ENCODE measurements at places on chromosomes 3 and 15. TPM values are rescaled to one million over a fixed set of nuclear protein-coding genes. Genes with fewer than 3 reads are reported as not detected.
A peak's percentile ranks its signal among the peaks of the same experiment; 100 is the strongest.

- DNase-seq = no peak
These were observed 28.6 kb downstream of the MAGEF1 start for GRCh38 chr3:184683234-184683633.

DNA sequence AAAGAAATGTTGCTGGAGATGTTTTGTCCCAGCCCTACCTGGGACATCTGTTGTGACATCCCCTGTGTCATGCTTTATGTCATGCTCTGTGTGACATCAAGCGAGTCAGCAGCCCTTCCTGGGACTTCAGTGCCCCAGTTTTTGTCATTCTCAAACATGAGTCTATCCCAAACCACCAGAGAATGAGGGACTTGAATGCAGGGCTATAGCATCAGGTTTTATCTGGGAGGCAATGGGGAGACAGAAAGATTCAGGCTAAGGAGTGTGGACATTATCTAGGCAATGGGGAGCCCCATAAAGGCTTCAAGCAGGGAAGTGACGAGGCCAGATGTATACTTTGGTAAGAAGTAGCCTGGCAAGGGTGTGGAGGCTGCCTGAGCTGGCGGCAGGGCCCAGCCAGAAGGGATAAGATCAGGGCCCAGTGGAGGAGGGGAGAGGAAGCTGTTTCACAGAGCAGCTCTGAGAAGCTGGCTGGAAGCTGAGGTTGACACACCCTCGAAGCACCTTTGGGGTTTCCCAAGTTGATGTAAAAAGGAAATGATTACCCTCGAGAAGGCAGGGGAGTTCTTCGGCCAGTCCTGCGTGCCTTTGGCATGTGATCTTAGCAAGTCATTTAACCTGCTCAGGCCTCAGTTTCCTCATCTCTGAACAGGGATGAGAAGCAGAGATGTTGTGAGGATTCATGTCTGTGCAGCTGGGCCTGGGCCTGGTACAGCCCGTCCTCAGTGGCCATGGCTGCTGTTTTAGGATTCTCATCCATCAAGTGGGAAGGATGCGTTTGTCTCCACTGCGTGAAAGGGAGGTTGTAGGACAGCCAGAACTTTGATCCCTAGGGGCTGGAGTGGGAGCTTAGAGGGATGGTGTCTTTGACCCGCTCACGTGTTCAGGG is 34.3 kb downstream of the IRAK2 start:
- DNase-seq = peak; percentile 88

GRCh38 chr3:172213904-172214303 is 174.5 kb downstream of the FNDC3B start:
- no peak for DNase-seq

DNA sequence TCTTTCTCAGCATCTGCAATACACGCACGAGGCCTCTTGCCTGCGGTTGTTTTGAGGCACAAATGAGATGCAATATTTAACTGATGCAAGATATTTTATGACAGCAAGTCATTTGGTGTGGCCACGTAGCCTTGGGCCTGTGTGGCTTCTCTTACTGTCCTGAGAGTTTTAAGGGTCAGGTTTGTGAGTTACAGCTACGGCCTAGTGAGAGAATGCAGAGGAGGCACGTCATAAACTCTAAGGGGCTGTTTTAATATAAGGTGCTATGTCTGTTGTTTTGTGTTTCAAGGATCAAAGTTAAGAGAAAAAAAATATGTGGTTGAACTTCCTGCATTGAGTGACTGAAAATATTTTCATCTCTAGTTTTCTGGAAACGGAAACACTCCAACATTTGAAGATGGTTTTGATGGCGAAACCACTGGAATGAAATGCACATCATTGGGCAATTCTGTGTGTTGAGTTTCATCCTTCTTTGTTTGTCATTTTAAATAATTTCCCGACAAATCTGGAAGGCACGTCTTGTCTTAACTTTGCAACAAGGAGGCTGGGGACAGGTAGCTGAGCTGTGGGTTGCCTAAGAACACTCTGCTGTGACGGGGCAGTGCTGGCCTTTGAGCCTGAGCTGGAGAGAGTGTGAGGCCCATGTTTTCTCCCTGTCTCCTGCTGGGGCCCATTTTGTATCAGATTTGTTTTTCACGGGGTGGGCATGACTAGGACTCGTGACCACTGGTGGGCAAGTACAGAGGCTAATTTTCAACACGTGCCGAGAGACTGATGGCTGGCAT is 5.1 kb downstream of the APBA2 start:
- no peak for DNase-seq

DNA sequence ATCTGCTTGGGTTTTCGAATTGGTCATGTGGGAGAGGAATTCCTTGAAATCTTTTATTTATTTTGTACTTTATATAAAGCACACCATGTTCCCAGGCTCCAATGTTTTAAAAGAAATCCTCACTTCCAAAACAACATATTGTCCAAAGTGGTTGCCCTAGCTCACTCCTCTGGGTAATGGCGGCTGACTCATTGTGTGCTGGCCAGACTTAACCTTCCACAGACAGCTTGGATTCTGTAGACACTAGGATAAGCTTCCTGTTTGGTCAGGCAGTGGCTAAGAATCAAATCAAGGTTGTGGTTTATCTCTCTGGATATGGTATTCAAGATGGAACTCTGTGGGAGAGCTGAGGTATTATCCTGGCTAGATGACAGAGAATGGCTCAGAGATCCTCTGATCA is 55.8 kb upstream of the FAM98B start:
- DNase-seq = peak; percentile 94

Gene TEX55
- total RNA-seq = not detected

Gene GPR149
- total RNA-seq = not detected

All from kidney epithelial cell (primary cell).